Tongue (tissue), 3 donors: ENCODE measurements at places on chromosomes 2 and 18.

DNA sequence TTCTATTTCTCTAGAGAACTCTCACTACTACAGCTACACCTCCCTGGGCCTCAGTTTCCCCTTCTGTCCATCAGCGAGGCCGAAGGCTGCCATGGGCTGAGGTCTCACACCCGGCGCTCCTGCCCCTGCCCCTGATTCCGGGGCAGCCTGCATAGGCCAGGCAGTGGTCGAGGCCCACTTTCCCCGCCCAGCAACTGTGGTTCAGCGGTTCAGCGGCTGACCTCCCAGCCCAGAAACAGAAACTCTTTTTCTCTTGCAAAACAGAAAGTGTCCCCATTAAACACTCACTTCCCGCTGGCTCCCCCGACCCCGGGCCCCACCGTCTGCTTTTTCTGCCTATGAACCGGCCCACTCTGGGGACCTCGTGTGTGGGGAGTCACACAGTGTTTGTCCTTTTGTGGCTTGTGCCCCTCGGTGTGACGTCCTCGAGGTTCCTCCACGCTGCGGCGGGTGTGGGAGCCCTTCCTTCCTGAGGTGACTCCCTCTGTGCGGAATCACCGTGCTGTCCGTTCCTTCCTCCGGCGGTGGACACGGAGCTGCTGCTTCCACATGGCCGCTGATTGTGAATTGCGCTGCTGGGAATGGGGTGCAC, 16.0 kb downstream of the PDCD1 start:
- DNase-seq, result peak; percentile 16

GRCh38 chr18:54957296-54957832, 1.9 kb downstream of the CCDC68 start:
- DNase-seq, result peak; percentile 2

GRCh38 chr2:55084641-55085040, 34.4 kb upstream of the RTN4 start:
- DNase-seq, result no peak

- DNase-seq, result no peak
These were observed 119.7 kb upstream of the XIRP2 start for GRCh38 chr2:166768393-166769123.

DNA sequence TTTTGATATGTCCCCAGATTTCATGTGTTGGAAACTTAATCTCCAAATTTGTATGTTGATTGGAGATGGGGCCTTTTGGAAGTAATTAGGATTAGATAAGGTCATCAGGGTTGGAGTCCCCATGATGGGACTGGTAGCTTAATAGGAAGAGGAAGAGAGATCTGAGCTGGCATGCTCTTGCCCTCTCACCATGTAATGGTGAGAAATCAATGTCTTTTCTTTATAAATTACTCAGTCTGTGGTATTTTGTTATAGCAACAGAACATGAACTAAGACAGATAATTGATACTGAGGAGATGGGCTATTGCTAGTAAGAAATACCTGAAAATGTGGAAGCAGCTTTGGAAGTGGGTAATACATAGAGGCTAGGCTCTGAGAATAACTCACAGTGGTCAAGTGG, 48.0 kb downstream of the CDC42EP3 start:
- DNase-seq, result no peak

DNA sequence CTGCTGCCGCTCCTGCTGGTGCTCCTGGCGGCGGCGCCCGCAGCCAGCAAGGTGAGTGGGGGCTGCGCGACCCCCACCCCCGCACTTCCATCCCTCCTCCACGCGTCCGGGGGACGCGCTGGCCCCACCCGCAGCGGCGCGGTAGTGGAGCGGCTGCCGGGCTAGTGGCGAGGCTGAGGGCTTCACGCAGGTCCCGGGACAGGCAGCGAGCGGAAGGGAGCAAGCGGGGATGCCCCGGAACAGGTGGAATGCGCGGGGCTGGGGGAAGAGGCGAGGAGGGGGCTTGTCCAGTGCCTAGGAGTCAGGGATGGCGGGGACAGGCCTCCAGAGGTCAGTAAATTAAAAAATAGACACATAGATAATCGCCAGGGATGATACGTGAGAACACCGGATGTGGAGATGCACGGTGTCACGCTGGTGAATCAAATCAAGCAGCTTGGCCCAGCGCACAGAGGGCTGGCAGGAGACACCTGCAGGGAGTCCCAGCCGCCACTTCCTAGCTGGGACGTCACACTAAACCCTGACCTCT, 403 bp downstream of the COL4A3 start:
- DNase-seq, result no peak

GRCh38 chr2:182807319-182807718, 59.1 kb downstream of the FRZB start:
- no peak for DNase-seq

DNA sequence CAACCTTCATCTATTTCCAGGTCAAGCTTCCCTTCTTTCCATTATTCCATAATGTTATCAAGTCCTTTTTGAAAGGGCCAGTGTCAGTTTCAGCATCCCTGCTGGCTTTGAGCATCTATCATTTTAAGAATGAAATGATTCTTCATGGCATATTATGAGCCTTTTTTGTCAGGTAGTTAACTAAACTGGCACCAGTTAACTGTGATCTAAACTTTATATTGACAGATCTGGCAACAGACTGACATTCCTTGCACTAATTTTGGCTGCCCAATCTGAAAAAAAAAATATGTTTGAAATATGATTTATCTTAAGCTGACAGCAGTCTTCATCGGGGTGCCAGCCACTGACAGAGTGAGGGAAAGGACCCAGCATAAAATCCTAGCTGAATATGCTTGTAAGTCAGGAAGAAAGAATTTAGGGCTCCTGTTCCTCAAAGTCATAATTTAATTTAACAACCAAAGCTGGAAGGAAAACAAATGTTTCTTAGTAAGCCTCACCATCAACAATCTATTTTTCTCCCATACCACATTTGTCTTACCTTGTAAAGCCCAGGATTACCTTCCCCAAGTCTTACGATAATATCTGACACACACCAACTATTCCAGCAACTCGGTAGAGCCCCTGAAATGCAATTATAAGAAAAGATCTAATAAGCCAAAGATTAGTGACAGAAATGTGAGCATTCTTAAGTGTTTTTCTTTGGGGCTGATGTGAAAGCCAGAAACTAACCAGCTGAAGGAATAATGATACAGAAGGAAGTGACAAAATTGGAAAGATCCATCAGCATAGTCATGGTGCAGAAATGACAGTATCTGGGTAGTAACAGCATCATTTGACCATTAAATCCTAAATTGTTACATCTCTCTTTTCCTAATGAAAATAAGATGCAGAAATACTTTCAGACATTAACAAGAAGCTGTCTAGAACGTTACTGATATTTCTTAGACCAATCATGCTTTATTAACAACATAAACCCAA, 228.1 kb downstream of the RBM43 start:
- peak; percentile 11 for DNase-seq

GRCh38 chr18:34709750-34710441, at the start of gene DTNA:
TSS of gene DTNA (plus strand) at chr18:34710298. CDS start at chr18:34755977, 45,679 bp downstream.
- peak; percentile 90 for DNase-seq

GRCh38 chr18:73724958-73725357, 422.7 kb downstream of the FBXO15 start:
- DNase-seq, result peak; percentile 57

DNA sequence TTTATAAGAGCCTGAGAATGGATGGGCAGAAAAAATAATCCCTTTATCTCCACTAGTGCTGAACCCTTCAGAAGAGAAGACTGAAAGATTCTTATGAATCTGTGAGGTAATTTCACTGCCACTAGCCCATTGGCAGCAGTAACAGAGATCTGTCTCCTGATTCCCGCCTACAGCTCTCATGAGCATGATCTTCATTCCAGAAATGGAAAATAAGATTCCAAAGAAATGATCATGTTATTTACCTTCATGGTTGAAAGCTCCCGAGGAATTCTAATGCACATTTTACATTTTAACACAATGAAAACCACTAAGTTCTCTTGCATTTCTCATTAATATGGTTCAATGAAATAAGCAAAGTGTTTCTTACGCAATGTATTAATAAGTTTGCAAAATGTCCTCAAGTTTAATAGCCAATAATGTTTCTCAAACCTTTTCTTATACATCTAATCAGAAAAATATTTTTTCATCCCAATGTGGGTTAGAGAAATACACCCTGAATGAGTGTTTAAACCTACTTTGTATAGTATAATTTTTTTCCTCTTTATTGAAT, 905.6 kb downstream of the TMEM182 start:
- no peak for DNase-seq

GRCh38 chr2:159133797-159134196, 152.7 kb downstream of the WDSUB1 start:
- no peak for DNase-seq

DNA sequence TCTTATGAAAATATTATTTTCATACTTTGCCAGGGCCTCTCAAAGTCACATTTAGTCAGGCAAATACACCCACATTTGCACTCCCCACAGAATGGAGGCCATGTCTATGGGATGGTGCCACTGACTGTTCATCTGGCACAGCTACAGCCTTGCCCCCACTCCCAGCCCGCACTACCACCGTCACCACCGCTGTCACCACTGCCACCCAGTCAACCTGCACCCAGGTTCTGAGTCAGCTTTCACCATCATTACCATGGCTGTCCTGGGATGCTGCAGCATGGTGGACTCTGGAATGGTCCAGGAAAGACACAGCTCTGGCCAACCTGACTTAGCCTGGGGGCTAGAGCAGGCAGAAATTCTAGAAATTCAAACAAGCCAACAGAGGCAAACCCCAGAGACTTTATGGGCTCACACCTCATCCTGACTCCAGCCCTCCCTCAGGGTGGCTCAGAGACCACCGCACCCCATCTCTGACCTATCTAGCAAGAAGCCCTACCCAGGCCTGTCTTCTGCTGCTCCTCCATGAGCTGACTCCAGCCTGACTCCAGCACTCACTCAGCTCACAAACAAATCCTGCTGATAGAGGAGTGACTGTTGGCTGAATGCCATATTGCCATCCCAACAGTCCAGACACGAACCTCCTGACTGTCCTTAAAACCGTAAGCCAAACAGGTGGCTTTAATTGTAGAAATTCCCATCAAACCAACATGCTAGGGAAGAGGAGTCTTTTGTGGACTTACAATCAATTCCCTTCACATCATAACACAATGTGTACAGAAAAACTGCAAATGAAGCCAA, 28.0 kb downstream of the DNER start:
- no peak for DNase-seq

DNA sequence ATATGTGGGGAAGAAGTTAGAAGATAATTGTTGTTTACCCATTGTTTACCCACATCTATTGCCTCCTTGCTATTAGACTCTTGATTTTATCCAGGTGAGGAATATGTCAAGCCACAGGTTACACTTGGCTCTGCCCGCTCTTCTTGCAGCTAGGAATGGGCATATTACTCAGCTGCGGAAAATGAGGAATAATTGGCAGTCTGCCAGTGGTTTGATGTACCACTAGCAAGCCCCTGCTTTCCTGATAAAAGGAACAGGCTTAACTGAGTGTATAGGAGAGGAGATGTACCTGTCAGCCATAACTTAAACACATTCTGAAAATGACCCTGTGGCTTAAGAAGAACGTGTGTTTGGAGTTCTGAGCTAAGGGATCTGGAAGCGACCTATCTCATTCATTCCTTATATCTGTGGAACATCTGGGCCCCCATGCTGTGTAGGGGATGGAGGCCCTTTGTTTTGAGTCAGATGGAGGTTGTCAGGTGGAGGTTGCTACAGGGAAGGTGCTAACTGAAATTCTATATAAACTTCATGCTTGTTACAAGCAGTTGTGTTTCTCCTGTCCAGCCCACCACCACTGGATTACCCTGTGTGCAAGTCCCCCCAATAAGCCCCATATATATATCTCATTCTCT, 4.6 kb upstream of the FMNL2 start:
- no peak for DNase-seq

DNA sequence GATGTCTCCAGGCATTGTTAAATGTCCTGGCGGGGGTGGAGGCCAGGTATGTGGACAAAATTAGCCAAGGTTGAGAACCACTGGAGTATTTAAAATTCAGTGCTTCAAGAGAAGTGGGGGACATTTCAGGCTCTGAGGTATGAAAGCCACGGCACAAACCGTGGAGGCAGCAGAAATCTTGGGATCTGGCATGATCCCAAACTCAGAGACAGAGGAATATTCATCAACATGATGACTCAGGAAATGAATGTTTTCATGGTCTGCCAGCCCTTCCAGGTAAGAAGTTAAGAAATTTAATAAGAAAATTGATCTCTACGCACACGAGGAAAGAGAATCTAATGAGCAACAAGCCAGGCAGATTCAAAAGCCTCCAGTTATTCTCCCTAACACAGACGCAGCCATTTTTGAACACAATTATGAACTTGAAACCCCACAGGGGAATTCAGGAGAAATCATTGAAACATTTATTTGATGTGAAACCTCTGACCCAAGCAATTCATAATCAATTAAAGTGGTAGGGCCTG, 11.3 kb upstream of the GRP start:
- DNase-seq, result peak; percentile 28

DNA sequence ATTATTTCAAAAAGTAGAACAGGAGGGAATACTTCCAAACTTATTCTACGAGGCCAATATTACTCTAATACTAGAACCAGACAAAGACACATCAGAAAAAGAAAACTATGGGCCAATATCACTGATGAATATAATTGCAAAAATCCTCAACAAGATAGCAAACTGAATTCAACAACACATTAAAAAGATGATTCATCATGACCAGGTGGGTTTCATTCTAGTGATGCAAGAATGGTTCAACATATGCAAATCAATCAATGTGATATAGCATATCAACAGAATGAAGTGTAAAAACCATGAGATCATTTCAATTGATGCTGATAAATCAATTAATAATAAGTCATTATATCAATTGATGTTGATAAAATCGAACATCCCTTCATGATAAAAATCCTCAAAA, 22.4 kb upstream of the EML6 start:
- DNase-seq, result no peak

DNA sequence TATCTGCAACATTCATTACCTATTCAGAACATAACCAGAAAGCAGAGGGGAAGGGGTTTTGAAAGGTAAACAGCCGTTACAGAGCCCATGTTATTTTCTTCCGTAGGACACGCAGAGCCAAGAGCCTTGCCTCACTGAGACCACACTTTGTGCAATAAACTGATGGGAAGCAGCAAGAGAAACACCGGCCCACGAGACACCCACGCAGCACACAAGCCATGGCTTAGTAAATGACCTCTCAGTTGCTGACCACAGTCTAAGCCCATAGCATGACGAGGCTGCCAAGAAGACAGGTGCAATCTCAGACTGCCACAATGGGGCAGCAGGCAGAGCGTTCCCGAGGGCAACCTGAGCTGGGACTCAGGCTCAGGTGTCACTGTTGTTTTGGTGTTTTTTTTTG, 59.6 kb downstream of the CABYR start:
- no peak for DNase-seq

DNA sequence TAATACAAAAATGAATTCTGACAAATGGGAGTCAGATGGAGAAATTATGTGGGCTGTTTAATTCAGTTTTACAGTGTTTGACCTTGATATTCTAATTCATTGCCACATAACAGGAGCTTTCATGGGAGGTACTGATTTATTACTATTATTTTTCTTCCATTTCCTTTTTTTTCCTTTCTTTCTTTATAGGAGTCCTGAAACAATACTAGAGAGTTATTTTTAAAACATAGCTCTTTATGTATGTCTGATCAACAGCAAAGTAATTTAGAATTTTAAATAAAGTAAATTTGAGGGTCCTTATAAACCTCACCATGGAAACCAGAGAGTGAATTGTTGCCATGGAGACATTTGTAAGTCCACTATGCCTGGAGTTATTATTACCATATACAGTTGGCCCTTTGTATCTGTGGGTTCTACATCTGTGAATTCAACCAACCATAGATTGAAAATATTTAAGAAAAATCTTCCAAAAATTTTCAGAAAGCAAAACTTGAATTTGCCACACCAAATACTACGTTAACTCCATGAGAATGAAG, 40.9 kb upstream of the PPP4R1 start:
- DNase-seq, result no peak
